Renal cortex interstitium (tissue), 15 donors: ENCODE measurements at places on chromosomes 2 and 18.

- no peak for DNase-seq
Observed at GRCh38 chr18:13265008-13265910, 46.7 kb downstream of the LDLRAD4 start.

- no peak for DNase-seq
Observed at GRCh38 chr2:11142987-11143386, 12.3 kb upstream of the SLC66A3 start.

- DNase-seq = no peak
Observed at GRCh38 chr2:222280795-222281194, 18.0 kb downstream of the PAX3 start.

DNA sequence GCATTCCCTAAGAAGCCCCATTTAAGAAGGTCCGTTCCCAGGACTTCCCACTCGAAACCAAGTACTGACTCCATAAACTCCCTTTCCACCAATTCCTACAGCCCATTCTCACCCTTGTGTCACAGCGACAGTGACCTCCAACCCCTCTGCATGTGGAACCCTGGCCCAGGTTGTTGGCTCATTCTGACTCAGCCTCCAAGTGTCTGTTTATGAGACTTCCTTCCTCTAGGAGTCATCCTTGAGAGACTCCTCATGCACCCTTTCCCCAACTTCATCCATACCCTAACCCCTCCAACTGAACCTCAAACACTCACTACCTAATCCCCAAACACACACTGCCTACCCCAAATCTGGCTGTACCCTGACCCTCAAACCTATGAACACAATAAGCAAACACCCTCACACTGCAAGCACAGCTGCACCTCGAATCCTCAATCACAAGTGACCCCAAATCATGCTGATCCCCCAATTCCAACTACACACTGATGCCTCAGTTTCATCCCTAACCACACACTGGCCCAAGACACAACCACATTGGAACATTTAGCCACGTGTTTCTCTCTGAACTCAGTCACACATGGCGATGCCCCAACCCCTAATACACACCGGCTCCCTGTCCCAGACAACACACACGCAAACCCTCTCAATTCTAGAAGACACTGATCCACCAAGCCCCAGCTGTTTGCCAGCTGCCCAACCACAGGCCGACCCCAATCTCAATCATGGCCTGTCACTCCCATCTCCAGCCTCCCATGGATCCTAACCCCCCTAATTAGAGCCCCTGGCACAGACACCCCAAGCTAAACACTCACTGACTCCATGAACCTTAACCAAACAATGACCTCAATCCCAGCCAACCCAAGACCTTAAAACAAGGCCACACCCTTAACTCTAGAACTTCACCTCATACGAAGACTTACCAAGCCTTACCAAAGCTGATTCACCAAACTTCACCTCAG lies 219.6 kb downstream of the CYP26B1 start:
- no peak for DNase-seq

DNA sequence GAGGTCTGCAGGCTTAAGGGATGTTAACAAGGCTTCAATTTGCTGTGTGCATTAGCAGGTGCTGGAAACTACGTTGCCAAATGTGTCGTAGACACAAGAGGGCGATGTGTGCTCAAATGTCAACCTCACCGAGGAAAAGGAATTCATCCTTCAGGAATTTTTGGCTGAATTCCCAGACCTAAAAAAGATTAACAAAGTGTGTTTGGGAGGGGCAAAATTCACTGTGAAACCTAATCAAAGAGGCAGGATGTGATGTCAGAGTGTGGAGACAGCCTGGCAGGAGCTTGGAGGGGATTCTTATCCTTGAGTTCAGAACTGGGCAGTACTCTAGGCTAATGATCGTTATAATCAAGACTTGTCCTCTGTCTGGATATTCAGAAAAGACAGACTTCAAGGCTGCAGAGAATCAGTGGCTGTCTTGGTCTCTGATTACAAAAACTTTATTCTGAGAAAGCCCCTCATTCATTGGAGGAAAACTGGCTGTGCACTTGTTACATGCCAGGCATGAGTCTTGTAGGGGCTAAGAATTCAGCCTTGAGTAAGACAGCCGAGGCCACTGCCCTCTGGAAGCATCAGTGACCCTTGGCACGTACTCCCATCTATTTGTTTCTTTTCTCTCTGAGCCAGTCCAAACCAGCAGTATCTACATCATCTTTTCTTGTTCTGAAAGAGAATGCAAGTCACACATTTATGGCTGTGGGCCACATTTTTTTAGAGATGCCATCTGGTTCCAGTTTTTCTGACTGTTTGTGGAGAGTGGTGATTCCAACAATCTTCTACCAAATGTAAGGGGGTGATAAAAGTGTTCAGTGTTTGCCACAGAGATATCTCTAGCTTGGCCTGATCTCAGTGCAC lies 18.7 kb upstream of the SCYGR1 start:
- DNase-seq = peak; percentile 80

GRCh38 chr18:77597726-77598125 lies 348.1 kb downstream of the GALR1 start:
- no peak for DNase-seq

DNA sequence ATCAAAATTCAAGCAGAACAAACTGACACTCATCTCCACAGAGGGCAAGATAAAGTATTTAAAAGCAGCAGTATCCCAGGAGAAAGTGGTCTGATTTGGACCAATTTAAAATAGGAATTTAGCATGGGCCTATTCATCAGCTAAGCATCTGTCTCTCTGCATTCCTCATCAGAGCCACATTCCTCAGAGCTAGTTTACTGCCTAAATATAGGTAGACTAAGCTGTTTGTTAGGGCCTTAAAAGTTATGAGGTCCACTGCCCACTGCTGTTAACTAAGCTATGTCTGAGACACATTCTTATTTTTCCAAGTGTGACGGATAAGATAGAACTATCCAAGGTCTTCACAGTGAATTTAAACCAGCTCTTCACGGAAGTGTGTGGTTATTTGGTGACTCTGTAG lies 17.6 kb downstream of the NEB start:
- DNase-seq = no peak

GRCh38 chr2:9139491-9140443 lies 66.8 kb upstream of the ASAP2 start:
- DNase-seq = no peak

DNA sequence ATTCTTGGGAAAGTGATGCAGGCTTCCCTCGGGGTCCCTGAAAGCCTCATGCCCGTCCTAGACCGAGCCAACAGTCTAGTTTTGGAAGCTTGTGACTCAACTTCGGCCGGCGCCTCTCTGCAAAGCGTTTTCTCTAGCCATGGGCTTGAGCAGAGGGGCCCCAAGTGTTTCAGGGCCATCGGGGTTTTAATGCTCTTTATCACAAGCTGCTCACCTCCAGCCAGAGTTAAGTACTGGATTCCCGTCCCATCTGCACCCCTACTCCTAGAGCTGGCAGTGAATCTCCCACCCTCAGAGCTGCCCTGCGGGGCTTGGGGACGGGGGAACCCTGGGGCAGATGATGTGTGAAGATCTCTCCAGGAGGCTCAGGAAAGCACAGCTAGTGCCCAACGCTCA lies 7.3 kb downstream of the RAX start:
- no peak for DNase-seq
